Right lung (tissue), 10 donors: ENCODE measurements at places on chromosomes 12 and 14. TPM values are rescaled to one million over a fixed set of nuclear protein-coding genes. Genes with fewer than 3 reads are reported as not detected.

- no peak for DNase-seq
Observed at GRCh38 chr14:22976620-22977433, 5.5 kb downstream of the AJUBA start.

GRCh38 chr12:123399255-123399617 is 15.3 kb downstream of the KMT5A start:
- no peak for DNase-seq

DNA sequence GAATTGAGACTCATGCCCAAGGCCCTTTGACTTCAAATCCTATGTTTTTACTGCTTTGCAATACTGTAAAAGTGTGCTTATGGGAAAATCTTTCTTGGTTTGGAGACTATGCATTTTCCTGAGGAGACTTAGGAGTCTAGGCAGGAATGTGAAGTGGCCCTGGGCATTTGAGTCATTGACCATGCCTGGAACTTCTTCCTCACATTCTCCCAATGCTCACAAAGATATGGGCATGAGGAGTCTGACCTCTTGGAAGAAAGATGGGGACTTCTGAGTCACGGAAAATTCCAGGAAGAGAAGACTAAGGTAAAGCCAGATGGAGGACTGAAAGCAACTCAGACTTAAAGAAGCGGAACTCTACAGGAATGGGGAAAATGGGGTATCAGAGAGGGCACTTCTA is 38.2 kb upstream of the ZNF641 start:
- no peak for DNase-seq

DNA sequence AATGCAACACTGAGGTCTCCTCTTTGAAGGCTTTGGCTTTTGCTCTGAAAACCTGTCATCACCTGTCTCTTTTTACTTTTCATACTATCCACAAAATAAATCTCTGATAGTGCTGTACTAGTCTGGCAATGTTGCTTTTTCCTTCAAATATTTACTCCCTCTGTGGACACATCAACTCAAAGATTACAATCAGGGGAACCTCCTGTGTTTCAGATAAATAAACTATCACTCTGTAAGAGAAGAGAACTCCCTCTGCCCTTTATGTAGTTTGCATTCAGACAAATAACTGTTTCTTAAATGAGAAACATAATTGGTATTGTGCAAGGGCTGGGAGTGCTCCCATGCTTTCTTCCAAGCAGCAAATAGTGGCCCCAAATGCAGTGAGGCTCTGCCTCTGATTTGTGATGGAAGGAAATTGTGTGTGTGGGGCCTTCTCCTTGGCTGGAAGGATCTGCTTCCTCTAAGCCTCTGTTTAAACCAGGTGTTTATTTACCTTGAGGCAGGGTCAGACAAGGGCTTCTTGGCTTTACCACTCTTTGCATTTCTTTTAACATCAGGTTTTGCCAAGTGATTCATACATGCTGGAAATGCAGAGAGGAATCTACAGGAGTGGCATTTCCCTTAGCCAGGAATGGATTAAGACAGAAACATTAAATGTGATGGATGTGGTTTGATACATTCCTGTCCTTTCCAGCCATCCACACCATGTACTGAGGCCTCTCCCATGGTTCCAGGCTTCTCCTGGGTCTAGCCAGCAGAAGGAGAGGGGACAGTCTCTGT is 69.0 kb downstream of the AKAP6 start:
- DNase-seq, result no peak

- DNase-seq, result no peak
Observed at GRCh38 chr12:98351784-98352183, 163.6 kb upstream of the TMPO start.

DNA sequence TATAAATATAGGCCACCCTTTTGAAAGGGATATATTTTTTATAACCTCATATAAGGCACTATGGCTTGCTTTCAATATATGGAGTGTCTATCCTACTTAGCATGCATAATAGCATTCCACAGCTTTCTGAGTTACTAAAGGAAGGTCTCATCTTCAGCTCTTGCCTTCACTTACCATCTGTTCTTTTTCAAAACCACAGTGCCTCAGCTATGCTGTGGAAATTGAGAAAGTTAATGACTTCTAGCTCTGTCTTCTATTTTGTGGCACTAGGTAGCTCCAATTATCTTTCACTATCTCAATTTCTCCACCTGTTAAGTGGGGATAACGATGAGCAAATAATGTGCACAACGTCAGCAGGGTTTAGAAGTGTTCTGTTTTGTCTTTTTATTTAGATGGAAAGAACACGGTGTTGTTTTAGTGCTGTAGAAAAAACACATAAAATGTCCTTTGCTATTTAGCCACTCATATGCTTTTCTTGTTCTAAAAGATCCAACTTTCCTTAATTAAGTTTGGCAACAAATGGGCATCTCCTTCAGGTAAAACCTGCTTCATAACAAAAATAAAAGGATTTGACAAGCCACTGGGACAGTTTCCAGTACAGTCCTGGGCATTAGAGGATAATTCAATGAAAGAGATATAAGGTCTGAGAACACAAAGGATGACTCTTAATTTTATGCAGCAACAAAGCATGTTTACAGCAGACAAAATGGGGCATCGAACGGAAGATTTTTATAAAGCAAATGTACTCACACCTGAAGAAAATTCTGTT is 462.0 kb upstream of the SYT1 start:
- no peak for DNase-seq

The ZNF641 gene
- 26.6 TPM for polyA plus RNA-seq

GRCh38 chr14:103116636-103117035 is 6.6 kb upstream of the TNFAIP2 start:
- no peak for DNase-seq

The NUAK1 gene
- polyA plus RNA-seq, result 7.4 TPM

The SERPINA12 gene
- not detected for polyA plus RNA-seq

The AQP6 gene
- 0.22 TPM for polyA plus RNA-seq

- DNase-seq, result no peak
Observed at GRCh38 chr12:105855361-105856047, 283.2 kb downstream of the NUAK1 start.

The BCL2L14 gene
- 0.33 TPM for polyA plus RNA-seq
